Kidney capillary endothelial cell (primary cell): ENCODE measurements at places on chromosomes 1 and 21.

GRCh38 chr1:213416461-213417224, 365.6 kb downstream of the RPS6KC1 start:
- DNase-seq = no peak

- no peak for DNase-seq
These were observed 38.2 kb downstream of the TNFSF4 start for GRCh38 chr1:173168941-173169340.

GRCh38 chr21:29829564-29830275, 110.1 kb downstream of the GRIK1 start:
- no peak for DNase-seq

DNA sequence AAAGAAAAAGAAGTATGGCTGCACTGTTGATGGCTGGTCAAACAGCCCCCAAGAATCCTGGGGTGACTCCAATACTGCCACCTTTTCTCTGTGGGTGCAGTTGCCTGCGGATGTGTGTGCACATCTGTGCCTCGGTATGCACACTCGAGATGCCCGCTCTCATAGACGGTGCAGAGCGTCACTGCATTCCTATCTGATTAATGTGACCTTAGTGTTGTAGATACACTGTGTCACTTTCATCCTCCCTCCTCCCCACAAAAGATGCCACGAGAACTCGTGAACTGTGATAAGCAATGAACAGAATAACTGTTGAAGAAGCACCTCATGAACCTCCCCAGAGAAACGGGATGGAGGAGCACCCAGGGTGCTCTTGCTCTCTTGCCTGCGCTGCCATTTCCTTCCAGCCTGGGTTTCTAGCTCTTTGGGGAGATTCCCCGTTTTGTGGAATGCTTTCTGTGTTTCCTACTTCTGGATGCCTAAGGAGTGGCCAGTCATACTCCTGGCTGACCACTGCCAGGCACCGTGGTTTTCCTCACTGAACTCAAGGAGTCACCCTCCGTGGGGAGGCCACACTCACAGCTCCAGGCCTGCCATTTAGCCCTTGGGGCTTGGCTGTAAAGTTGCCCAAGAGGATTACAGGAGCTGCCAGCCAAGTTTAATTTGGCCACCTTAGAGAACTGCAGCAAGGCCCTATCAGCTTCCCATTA, 32.0 kb downstream of the NTPCR start:
- no peak for DNase-seq

DNA sequence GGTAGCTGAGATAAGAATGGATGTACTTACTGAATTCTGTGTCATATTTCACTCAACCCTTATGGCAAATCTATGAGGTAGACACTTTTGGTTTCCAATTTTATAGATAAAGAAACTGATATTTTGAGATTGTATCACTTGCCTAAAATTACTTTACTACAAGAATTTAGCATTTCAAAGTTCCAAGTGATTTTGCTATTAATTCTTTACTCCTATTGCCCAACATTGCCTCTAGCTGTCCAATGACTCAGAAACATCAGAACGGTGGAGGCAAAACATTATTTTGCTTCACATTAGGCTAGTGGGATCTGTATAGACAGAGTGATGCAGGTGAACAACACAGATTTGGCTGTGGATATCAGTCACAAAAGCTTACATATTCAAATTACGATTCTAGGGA, 747.2 kb upstream of the NEGR1 start:
- no peak for DNase-seq

GRCh38 chr1:11874258-11874562, 15.5 kb upstream of the NPPB start:
- DNase-seq = no peak
